Caco-2 (cell line): ENCODE measurements at places on chromosomes 1 and 21. TPM values are rescaled to one million over a fixed set of nuclear protein-coding genes. Genes with fewer than 3 reads are reported as not detected.

- no peak for DNase-seq
- H3K36me3 ChIP-seq, result no peaks in the 10 kb centered on the region
- no peaks in the 10 kb centered on the region for H3K4me1 ChIP-seq
- no peaks in the 10 kb centered on the region for H3K27me3 ChIP-seq
- no peak overlapping the region for H3K27ac ChIP-seq
Observed at GRCh38 chr21:42748620-42749176, 95.3 kb downstream of the PDE9A start.

DNA sequence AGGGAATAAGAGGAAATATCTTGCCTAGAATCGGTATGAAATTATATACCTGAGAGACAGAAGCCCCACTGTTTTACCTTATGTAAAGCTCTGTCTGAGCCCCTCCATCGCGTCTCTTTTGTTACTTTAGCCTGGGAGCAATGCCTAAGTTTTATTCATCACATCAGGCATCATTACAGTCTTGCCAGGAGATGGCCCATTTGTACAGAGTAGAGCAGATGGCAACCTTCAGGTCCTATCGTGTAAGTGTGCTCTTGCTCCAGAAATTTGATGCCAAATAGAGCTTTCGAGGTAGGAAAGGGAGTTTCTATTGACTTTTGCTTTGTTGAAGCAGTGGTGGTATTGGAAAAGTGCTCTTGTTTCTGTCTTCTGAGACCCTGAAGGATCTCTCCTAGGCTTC lies 24.9 kb downstream of the CFAP126 start:
- no peaks in the 10 kb centered on the region for H3K36me3 ChIP-seq
- H3K4me3 ChIP-seq, result no peak overlapping the region
- no peak overlapping the region for H3K27ac ChIP-seq
- H3K4me1 ChIP-seq, result no peaks in the 10 kb centered on the region
- no peak for DNase-seq
- no peaks in the 10 kb centered on the region for H3K27me3 ChIP-seq

- DNase-seq, result no peak
- peaks cover under 1% of the 10 kb centered on the region; the same call in 1 of the 2 replicates for H3K4me1 ChIP-seq
- H3K4me3 ChIP-seq, result no peak overlapping the region
- no peak overlapping the region for H3K27ac ChIP-seq
Observed at GRCh38 chr1:47646676-47647075, 208.8 kb downstream of the FOXD2 start.

- peaks cover 59% of the 10 kb centered on the region for H3K4me1 ChIP-seq
- no peak overlapping the region for H3K27ac ChIP-seq
- no peak overlapping the region for H3K4me3 ChIP-seq
- no peaks in the 10 kb centered on the region for H3K27me3 ChIP-seq
- H3K36me3 ChIP-seq, result no peaks in the 10 kb centered on the region
Observed at GRCh38 chr1:235078480-235079381, 49.9 kb downstream of the TOMM20 start.

DNA sequence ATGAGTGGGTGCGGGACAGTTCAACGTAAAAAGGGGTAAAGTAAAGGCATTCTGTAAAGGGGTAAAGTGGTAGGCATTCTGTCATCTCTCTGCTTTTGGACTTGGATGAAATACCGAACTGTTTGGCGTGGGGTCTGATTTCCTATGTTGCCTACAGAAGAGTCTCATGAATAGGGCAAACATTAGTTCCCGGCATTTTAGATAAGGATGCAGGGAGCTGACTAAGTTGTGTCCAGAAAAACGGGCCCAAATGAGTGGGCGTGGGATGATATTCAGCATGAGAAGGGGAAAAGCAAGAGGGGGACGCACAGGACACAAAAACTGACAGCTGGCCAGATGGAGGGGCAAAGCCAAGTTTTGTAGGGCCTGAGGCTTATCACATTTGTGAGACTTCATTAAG lies 2.9 kb upstream of the RHOU start:
- no peak overlapping the region for H3K27ac ChIP-seq
- DNase-seq, result no peak
- no peaks in the 10 kb centered on the region for H3K27me3 ChIP-seq
- no peaks in the 10 kb centered on the region for H3K36me3 ChIP-seq

- H3K4me1 ChIP-seq, result peaks cover 8% of the 10 kb centered on the region
- H3K4me3 ChIP-seq, result no peak overlapping the region
- H3K36me3 ChIP-seq, result no peaks in the 10 kb centered on the region
- peak overlapping the region; percentile 1 for H3K27ac ChIP-seq
Observed at GRCh38 chr1:186762653-186763052, 66.1 kb upstream of the PLA2G4A start.

GRCh38 chr1:15038232-15039016 lies 115.1 kb upstream of the TMEM51 start:
- H3K4me1 ChIP-seq, result no peaks in the 10 kb centered on the region
- H3K36me3 ChIP-seq, result no peaks in the 10 kb centered on the region
- H3K27me3 ChIP-seq, result no peaks in the 10 kb centered on the region
- no peak for DNase-seq
- H3K4me3 ChIP-seq, result no peak overlapping the region

DNA sequence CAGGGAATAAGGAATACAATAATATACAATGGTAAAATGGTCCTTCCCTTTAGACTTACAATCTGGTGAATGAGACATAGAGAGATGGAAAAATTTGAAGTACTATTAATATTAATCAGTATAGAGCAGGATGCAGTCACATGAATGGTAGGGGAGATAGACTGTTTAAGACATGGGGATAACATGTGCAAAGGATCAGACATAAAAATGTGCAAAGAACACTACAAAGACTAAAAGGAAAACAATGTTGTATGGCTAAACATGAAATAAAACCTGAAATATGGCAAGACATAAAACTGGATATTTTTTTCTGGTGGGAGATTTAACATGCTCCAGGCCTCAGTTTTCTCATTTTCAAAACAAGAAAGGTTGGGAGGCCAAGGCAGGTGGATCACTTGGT lies 182.4 kb upstream of the DPT start:
- no peak overlapping the region for H3K27ac ChIP-seq
- H3K36me3 ChIP-seq, result no peaks in the 10 kb centered on the region
- H3K4me1 ChIP-seq, result peaks cover 16% of the 10 kb centered on the region
- H3K27me3 ChIP-seq, result no peaks in the 10 kb centered on the region
- H3K4me3 ChIP-seq, result no peak overlapping the region
- no peak for DNase-seq

DNA sequence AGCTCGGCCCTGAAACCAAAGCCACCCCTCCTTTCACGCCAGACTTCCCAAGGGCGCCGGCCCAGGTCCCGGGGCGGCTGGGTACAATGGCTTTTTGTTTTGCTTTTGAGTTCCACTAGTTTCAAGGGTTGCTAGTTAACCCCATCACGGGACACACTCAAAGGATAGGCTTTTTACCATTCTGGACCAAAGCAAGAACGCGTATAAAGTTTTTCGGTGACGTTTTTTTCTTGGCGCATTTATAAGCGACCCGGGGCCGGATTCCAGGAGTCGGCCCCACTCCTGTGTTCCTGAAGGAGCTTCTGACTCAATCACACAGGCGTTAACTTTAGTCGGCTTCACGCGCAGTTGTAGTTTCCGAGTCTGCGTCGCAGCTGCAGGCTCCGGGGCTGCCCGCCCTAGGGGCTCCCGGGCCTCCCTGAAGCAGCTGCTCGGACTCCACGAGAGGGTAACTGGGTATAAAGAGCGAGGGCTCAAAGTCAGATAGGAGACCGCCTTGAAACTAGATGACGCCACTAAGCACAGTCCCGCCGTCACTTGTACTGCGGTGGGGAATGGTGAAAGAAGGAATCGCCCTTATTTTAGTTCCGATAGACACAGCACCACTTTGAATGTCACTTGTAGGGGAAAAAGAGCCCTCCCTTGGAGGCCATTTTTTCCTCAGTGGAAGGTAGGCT lies 707 bp upstream of the KLHL21 start:
- peaks cover 9% of the 10 kb centered on the region; the same call in 1 of the 2 replicates for H3K4me1 ChIP-seq
- H3K27ac ChIP-seq, result peak overlapping the region; percentile 96
- H3K36me3 ChIP-seq, result no peaks in the 10 kb centered on the region

AIM2 gene
- not detected in 2 replicates for total RNA-seq

SLC45A1 gene
- total RNA-seq, result 0.41 and 0.44 TPM in 2 replicates
